ENCODE measurements at places on chromosomes 16 and 17. TPM values are rescaled to one million over a fixed set of nuclear protein-coding genes. Genes with fewer than 3 reads are reported as not detected.
A peak's percentile ranks its signal among the peaks of the same experiment; 100 is the strongest.

Gene FGF11
- total RNA-seq: 4.2 TPM

GRCh38 chr16:75429621-75430403 is 3.5 kb downstream of the CFDP1 start:
- DNase-seq: no peak
- no peak overlapping the region for H3K4me3 ChIP-seq

DNA sequence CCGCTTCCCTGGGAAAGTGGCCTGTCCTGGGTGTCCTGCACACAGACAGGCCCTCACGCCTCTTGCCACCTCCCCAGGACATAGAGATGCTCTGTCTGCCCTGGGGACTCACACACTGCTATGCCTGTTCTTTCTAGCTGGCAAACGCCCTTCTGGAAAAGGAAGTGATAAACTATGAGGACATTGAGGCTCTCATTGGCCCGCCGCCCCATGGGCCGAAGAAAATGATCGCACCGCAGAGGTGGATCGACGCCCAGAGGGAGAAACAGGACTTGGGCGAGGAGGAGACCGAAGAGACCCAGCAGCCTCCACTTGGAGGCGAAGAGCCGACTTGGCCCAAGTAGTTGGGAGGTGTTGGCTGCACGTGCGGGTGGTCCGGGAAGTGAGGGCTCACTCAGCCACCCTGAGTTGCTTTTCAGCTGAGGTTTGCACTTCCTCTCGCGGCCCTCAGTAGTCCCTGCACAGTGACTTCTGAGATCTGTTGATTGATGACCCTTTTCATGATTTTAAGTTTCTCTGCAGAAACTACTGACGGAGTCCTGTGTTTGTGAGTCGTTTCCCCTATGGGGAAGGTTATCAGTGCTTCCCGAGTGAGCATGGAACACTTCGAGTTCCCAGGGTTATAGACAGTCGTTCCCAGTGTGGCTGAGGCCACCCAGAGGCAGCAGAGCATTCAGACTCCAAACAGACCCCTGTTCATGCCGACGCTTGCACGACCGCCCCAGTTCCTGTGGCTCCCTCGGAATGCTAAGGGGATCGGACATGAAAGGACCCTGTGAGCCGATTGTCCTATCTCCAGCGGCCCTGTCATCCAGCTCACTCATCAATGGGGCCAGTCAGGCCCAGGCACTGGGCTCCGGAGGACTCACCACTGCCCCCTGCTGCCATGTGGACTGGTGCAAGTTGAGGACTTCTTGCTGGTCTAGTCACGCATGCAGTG is 3.5 kb upstream of the RPL13 start:
- no peaks in the 10 kb centered on the region for H3K36me3 ChIP-seq
- H3K4me3 ChIP-seq: no peak overlapping the region
- H3K27me3 ChIP-seq: no peaks in the 10 kb centered on the region
- peak; percentile 56 for DNase-seq

DNA sequence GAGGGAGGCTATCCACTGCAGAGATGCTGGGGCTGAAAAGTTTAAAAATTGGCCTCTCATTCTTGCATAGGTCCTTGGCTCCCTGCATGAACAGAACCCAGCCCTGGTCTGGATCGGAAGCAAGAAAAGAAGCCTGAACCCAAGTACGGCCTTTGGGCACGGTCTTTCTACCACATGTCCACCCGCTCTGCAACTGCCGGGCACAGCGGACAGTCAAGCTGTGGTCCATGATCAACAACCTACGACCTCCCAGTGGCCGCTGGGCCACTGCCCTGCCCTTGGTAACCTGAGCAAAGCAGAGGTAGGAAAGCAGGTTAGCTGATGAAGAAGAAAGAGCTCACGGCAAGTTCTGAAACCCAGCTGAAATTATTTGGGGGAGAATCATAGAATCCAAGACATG is 3.6 kb downstream of the ABCC12 start:
- H3K27ac ChIP-seq: no peak overlapping the region
- H3K4me1 ChIP-seq: no peaks in the 10 kb centered on the region
- no peaks in the 10 kb centered on the region for H3K36me3 ChIP-seq
- no peak overlapping the region for H3K4me3 ChIP-seq

DNA sequence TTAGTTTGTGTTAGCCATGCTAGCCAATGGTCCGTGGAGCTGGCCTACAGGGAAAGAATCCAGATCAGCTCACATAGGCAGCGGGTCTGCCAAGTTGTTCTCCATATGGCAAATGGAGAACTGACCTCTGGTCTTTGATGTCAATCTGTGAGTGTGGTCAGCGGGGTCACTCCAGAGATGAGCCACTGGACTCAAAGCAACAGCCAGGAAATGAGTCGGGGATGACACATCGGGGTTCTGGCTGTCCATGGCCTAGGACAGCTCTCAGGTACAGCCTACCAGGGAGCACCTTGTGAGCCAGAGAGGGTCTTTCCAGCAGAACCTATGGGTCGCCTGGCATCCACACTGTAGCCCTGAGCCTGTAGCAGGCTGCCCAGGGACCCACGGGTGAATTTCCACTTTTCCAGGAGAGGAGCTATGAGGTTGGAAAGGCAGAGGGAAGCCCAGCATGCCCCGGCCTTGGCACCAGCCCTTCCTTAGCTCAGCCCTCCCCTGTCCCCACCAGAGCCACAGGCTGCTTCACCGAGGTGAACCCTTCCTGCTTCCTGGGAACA is 203.0 kb upstream of the TNRC6C start:
- H3K27ac ChIP-seq: no peak overlapping the region
- no peak overlapping the region for H3K4me3 ChIP-seq
- H3K4me1 ChIP-seq: no peaks in the 10 kb centered on the region
- DNase-seq: no peak
- no peaks in the 10 kb centered on the region for H3K27me3 ChIP-seq
- no peaks in the 10 kb centered on the region for H3K36me3 ChIP-seq

DNA sequence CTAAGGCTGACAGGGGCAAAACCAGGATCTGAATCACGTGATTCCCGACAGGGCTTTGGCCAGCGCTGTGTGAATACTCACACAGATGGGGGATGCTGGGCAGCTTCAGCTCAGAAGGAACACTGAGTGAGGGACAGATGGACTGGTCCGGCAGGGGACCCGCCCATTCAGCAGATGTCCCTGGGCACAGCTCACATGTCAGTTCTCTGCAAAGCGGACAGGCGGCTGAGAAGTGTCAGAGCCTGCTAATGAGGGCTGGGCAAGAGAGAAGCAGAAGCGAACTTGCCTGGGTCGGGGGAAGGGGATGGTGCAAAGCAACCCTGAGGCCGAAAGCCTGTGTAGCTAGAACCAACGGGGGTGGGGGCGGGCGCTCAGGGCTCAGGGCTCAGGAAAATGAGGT is 11.9 kb upstream of the GLIS2 start:
- no peak overlapping the region for H3K4me3 ChIP-seq
- no peaks in the 10 kb centered on the region for H3K36me3 ChIP-seq
- no peak overlapping the region for H3K27ac ChIP-seq
- no peaks in the 10 kb centered on the region for H3K27me3 ChIP-seq

DNA sequence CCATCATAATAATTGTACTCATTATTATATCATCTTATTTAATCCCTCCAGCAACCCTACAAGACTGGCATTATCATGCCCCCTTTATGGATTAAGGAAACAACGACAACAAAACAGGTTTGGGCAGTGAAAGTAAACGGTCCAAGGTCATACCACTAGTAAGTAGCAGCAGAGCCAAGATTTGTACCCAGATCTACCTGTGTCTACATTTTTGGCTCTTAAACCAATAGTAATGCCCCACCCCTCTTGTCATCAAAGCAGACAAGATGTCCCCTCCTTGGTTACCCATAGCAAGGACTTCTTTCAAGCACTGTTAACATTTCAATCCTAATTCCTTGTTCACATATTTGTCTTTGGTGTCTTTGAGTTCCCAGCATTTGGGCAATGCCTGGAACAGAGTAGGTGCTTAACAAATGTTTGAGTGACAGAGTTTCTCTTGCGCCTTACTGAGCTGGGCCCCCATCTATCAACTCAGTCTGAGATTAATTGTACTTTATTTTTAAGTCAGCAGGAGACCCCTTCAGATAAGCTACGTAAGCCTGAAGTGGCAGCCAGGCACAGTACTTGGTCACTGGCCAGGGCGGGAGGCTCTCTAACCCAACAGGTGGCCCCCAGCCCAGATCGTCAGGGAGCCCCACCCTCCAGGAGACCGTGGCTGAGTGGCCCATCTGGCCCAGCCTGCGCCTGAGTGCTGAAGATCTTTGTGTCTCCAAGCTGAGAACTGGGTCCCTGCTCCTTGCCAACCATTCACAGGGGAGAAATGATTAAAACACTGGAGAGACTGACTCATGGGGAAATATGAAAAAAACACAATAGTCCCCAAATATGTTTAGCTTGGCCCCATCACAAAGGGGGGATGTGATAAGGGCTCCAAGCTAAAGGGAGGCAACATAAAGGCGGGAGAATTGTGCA is 75.8 kb downstream of the AXIN2 start:
- DNase-seq: no peak
- no peak overlapping the region for H3K27ac ChIP-seq
- H3K36me3 ChIP-seq: no peaks in the 10 kb centered on the region
- no peak overlapping the region for H3K4me3 ChIP-seq
- H3K4me1 ChIP-seq: no peaks in the 10 kb centered on the region
- H3K27me3 ChIP-seq: no peaks in the 10 kb centered on the region

Gene SLC16A5
- 65.0 TPM for total RNA-seq

GRCh38 chr16:87093804-87094555 is 223.2 kb downstream of the C16orf95 start:
- no peak overlapping the region for H3K27ac ChIP-seq

Gene ZNF385C
- 11.8 TPM for total RNA-seq

DNA sequence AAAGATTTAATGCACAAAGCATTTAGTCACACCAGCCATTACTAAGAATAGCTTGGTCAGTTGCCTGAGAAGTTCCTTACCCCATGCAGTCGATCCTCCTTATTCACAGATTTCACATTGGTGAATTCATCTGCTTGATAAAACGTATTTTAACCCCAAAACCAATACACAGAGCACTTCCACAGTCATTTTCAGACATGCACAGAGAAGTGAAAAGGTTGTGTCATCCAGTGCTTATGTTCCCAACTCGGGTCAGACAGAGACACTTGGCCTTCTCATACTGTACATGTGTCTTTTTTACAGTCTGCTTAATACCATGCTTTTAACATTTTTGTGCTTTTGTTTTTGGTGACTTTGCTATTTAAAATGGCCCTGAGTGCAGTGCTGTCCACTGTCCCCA is 219.7 kb downstream of the SPECC1 start:
- H3K4me3 ChIP-seq: no peak overlapping the region
- DNase-seq: no peak
- H3K27ac ChIP-seq: no peak overlapping the region
- H3K27me3 ChIP-seq: no peaks in the 10 kb centered on the region
- H3K36me3 ChIP-seq: no peaks in the 10 kb centered on the region

GRCh38 chr16:72848759-72849664 is 198.9 kb downstream of the ZFHX3 start:
- no peak overlapping the region for H3K4me3 ChIP-seq
- no peaks in the 10 kb centered on the region for H3K36me3 ChIP-seq
- H3K27ac ChIP-seq: peak overlapping the region; percentile 72

- H3K27me3 ChIP-seq: no peaks in the 10 kb centered on the region
- no peak overlapping the region for H3K27ac ChIP-seq
- no peaks in the 10 kb centered on the region for H3K4me1 ChIP-seq
- no peak for DNase-seq
- H3K36me3 ChIP-seq: no peaks in the 10 kb centered on the region
- H3K4me3 ChIP-seq: no peak overlapping the region
These were observed 14.9 kb downstream of the C17orf50 start for GRCh38 chr17:35775583-35775982.

GRCh38 chr17:81583589-81584342 is 31.6 kb upstream of the FAAP100 start:
- peaks cover 8% of the 10 kb centered on the region for H3K36me3 ChIP-seq
- no peak overlapping the region for H3K4me3 ChIP-seq
- no peaks in the 10 kb centered on the region for H3K27me3 ChIP-seq
- no peak for DNase-seq
- no peaks in the 10 kb centered on the region for H3K4me1 ChIP-seq

Gene CORO6
- total RNA-seq: 33.5 TPM

- H3K36me3 ChIP-seq: no peaks in the 10 kb centered on the region
- no peak for DNase-seq
- H3K27me3 ChIP-seq: no peaks in the 10 kb centered on the region
- H3K27ac ChIP-seq: no peak overlapping the region
- no peak overlapping the region for H3K4me3 ChIP-seq
These were observed 90.2 kb downstream of the SYCE1L start for GRCh38 chr16:77289331-77289809.

All from prostate gland (tissue), 2 donors.